Activated CD8-positive, alpha-beta T cell treated with anti-CD3 and anti-CD28 coated beads for 36 hours (primary cell): ENCODE measurements at places on chromosomes 2 and 18. TPM values are rescaled to one million over a fixed set of nuclear protein-coding genes. Genes with fewer than 3 reads are reported as not detected.

DNA sequence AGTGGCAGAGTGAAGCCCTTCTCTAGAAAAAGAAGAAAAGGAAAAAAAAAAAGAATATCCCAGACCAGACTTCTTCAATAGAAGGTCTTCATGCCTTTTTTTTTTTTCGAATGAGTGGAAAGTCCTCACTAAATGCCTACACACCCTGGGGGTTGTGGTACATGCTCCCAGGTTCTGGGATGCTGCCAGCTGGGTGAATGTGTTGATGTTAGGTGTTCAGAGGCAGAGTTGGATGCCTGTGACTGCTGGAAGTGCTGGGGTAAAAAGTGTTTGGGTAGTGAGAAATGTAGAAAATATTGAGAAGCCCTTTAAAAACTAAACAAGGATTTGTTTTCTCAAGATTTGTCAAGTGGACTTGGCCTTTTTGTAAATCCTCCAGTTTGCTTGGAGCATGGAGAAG is 318.6 kb downstream of the SLC4A3 start:
- DNase-seq = no peak

- DNase-seq = no peak
Measured at GRCh38 chr18:30945761-30946160, 96.8 kb downstream of the DSC3 start.

Gene GIGYF2
- total RNA-seq = 49.7 TPM

DNA sequence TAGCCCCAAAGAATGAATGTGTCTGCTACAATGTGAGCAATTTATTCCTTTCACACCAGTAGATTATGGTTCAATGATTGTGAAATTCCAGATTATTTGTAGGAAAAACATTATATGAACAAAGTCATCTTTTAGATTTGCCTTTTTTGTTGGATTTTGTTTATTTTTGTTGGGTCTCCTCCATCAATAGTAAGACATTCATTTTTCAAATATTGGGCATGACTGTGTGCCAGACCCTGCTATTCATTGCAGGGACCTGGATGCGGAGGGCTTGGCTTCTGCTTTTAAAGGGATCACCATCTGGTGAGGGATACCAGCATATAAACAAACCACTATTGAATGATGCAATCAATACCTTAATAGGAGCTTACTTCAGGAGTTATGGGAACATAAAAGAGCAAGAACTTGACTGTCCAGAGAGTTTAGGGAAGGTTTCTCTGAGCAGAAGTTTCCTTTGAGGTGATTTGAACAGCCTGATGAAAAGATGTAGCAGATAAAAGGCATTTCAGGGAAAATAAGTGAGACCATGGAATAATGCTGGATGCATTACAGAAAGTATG is 486.7 kb downstream of the EPHA4 start:
- no peak for DNase-seq

DNA sequence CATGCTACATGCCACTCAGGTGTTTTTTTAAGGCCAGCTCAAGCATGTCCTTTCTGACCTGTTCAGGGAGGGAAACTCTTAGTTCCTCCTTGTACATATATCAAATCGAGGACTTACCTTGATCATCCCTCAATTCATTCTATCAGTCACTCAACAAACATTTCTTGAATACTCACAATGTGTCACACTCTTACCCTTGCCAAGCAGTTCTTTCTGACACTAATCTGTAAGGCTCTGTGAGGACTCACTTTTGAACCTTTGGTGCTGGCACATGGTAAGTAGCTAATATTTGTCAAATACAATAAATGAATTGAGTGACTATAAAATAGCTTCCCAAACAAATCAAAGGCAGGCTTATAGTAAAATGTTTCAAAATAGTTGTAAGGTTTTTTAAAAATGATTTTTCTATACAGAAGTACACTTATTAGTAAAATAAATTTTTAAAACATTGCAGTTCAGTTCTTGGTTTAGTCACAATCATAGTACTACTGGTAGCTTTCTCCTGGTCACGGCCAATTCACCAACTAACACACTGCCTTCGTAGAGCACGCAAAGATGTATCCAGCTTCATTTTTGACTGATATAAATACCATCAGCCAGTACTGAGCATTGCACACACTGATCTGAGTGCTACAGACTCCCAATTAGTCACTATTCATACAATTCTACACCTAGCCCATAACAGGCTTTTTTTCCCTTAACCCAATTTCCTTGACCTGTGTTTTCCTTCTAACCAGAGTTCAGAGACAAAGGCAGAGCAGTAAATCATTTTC is 50.9 kb downstream of the ZEB2 start:
- no peak for DNase-seq

- DNase-seq = no peak
Measured at GRCh38 chr2:138137949-138138348, 173.7 kb downstream of the HNMT start.

Gene ZNF804A
- total RNA-seq = not detected

Gene SAG
- not detected for total RNA-seq

Gene CAPN13
- total RNA-seq = not detected

Gene RFX8
- not detected for total RNA-seq
